Left renal cortex interstitium (tissue), 4 donors: ENCODE measurements at places on chromosomes 12 and 14. TPM values are rescaled to one million over a fixed set of nuclear protein-coding genes. Genes with fewer than 3 reads are reported as not detected.

Gene CNTN1
- polyA plus RNA-seq: 29.4 TPM

DNA sequence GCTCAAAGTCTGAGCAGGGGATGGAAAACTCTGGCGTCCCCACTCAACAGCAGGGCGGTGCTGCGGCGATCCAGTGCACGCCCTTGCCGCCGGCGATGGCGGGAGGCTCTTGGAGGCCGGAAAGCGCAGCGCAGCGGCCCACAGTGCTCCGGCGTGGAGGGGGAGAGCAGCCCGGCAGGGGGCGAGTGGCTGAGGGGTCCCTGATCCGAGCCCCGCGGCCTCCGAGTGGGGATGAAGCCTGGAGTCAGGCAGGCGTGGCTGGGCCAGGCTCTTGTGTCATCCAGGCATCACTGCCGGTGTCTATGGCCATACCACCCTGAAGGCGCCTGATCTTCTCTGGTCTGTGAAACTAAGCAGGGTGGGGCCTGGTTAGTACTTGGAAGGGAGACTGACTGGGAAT, 183.1 kb downstream of the ALG10 start:
- DNase-seq: no peak

DNA sequence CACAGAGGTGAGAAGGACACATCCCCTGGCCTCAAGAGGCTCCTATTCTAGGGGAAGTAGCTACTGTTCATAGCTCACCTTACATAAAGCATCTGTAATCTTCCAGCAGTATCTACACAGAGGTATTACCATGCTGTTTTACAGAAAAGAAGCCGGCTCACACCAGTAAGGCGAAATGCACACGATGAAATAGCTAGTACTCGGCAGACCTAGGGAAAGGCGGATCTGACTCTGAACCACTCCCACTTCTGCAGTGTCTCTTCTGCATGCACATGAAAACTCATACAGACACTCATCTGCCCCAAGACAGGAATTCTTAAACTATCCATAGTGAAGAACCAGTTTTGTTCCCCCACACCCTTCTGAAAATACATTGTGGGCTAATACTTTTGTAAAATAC, 73.6 kb downstream of the IQSEC3 start:
- DNase-seq: no peak

Gene IFT43
- polyA plus RNA-seq: 50.0 TPM

GRCh38 chr12:120121766-120122293, 5.3 kb upstream of the RAB35 start:
- DNase-seq: no peak

Gene CDK2
- polyA plus RNA-seq: 52.0 TPM

GRCh38 chr12:115213538-115214016, 529.6 kb upstream of the TBX3 start:
- no peak for DNase-seq

DNA sequence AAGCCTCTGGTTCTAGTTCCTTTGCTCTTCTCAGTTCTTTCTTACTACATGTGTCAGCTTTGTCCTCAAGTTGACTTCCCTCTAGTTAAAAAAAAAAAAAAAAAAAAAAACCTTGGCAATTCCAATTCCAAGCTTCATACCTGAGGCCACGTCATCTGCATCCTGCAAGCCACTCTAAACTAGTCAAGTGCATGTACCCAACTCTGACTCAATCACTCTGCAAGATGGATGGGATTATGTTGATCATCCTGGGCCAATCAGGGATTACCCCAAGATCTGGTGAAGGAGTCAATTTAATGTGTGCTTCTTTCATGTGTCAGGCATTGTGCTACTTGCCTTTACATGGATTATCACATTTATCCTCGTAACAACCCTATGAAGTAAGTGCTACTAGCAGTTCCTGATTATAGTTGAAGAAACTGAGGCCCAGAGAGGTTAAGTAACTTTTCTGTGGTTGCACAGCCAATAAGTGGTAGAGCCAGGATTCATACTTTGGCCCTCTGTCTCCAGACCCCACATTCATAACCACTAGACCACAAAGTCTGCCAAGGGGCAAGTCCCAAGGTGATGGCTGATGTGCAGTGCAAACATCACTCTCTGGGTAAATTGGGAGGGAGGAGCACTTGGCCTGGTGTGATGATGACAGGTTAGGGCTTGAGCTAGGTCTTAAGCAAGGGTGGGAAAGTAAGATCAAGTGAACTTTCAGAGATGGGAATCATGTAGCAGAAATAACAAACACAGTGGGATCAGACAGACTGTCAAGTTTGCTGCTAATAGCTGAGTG, 17.3 kb upstream of the CCND2 start:
- DNase-seq: no peak

DNA sequence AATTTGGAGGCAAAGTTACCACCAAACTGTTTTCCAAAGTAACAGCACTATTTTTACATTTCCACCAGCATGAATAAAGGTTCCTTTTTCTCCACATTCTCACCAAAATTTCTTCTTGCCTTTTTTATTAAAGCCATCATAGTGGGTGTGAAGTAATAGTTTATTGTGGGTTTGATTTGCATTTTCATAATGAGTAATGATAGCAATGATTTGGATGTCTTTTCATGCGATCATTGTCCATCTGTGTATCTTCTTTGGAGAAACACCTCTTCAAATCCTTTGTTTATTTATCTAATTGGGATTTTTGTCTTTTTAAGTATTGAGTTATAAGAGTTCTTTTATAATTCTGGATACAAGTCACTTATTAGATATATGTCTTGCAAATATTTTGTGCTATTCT, 172.7 kb downstream of the CNTN1 start:
- no peak for DNase-seq

GRCh38 chr12:57460468-57460784, 841 bp downstream of the GLI1 start:
- DNase-seq: no peak

Gene HCFC2
- 17.5 TPM for polyA plus RNA-seq

Gene IRAK3
- 3.9 TPM for polyA plus RNA-seq

DNA sequence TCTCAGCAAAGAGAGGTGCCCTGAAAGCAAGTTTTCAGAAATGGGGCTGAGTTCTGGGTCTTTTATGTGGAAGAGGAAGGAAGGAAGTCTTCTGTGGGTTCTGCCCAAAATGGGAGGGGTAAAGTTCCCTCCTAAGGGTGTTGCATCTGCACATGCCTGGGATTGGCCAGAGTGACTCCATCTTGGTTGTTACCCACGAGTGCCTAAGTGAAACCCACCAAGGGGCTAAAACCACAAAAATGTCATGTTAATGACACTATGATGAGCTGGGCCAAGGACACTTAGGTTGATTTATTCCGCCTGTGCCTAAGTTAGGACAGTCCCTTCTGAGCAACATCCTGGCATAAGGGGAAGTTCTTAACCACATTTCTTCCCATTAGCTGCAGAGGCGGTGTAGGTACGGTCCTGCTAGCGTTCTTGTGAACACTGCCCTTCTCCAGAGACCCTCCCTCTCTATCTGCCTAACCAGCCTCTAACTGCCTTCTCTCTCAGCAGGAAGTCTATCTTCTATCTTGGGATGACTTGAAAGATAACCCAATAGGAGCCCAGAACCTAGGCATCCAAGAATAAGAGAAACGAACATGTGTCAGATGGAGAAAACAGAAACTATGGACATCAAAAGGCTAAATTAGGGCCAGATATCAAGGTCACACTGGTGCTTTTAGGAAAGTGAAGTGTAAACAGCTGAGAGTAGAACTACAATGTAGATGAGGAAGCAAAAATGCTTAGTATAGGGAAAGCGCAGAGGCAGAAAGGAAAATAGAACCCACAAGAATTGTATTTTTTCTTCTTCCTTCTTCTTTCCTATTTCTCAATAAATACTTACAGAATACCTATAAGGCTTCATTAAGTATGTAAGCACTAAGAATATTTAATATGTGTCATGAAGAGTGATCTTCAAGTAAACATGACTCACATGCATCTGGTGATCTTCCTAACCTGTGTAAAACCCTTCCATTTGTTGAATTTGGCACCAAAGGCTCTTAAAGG, 104.2 kb upstream of the AMN1 start:
- DNase-seq: no peak

GRCh38 chr14:100677554-100678468, 48.9 kb upstream of the DLK1 start:
- DNase-seq: peak; percentile 71

GRCh38 chr14:34172173-34172451, 221.2 kb upstream of the EGLN3 start:
- no peak for DNase-seq

DNA sequence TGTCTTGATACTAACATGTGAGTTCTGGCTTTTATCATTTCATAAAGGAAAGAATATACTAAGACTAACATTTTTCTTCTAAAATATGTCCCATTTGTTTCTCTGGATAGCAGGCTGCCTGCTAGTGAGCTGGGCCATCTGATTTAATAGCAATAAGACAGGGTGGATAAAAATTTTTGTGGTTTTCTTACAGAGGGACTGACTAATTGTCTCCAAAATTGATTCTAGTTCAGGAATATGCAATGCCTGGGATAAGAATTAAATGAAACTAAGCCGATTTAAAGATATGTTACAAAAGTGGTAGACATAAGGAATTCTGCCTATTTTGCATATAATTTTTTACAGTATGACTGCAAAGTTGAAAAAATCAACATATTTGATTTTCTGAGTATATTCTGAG, 252.9 kb upstream of the NAV3 start:
- DNase-seq: no peak

DNA sequence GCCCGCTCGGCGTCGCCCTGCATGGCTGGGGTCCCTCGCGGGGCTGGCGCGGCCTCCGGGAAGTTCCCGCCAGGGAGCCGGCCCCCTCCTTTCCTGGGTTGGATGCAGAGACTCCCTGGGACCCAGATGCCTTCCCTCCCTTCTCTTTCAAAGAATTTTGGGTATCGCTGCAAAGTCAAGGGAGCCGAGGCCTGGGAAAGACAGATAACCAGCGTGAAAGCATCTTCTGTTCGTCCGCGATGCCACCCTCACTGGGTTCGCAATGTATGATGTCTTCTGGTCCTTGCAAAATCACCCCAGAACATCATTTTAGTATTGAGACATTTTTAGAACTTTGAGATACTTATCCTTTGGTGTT, 451 bp downstream of the IRAK3 start:
- no peak for DNase-seq

DNA sequence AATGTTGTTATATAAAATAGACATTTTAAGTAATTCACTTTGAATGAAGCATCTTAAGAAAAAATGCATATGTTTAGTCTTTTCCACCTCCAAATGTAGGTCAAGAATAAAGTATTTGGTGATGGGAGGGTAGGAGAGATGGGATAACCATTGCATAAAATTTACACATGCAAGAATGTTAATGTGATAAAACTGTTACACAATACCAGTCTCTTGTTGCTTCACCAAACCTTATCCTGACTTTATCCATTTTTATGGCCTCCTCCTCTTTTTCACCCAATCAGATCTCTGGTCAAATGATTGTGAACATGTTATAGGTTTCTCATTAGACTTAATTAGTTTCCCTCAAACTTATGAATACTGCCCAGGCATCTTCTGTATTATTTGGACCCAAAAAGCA, 994.5 kb upstream of the FLRT2 start:
- DNase-seq: no peak

- no peak for DNase-seq
These were observed 103.0 kb downstream of the NDUFA12 start for GRCh38 chr12:94900496-94900895.

DNA sequence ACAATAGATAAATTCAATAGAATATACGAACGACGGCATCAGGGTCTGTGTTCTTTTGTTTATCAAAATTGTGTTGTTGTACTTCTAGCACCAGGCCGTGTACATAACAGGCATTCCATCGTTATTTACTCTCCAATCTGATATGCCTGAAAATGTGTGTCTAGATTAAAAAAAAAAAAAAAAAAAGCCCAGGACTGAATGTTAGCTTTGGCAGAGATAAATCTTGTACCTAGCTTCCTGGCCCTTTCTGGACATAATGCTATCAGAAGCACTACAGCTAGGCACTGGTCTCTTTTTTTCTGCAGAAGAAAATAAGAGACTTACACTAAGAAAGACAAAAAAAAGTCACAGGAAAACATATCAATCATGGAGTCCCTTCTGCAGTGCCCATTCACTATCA, 37.0 kb downstream of the CDKL1 start:
- DNase-seq: no peak

- no peak for DNase-seq
These were observed 258.9 kb downstream of the DPF3 start for GRCh38 chr14:72634691-72635616.

- DNase-seq: no peak
These were observed 98.6 kb downstream of the IRF2BPL start for GRCh38 chr14:76929927-76930326.
